ENCODE measurements at places on chromosomes 1 and 21.

GRCh38 chr1:115173151-115173550 is 83.8 kb upstream of the TSPAN2 start:
- no peak for DNase-seq

DNA sequence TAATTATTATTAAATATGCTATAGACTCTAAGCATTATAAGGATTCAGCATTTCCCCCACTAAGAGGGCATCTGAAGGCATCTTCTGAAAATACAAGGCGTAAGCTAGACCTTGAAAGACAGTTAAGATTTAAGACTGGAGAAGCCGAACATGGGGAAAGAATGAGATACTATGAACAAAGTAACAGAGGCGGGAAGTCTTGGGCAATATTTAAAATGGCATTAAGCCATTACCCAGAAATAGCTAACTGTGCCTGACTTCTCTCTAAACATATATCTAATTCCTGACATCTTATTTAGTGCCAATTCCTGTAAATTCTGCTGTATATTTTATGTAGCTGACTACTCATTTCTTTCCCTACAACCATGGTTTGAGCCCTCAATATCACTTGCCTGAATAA is 20.9 kb downstream of the DPH5 start:
- no peak for DNase-seq

GRCh38 chr1:107003972-107004371 is 52.5 kb upstream of the PRMT6 start:
- no peak for DNase-seq

GRCh38 chr1:43711049-43711448 is 3.7 kb downstream of the ST3GAL3 start:
- DNase-seq = no peak

GRCh38 chr21:32198384-32198783 is 80.5 kb downstream of the MIS18A start:
- DNase-seq = no peak

DNA sequence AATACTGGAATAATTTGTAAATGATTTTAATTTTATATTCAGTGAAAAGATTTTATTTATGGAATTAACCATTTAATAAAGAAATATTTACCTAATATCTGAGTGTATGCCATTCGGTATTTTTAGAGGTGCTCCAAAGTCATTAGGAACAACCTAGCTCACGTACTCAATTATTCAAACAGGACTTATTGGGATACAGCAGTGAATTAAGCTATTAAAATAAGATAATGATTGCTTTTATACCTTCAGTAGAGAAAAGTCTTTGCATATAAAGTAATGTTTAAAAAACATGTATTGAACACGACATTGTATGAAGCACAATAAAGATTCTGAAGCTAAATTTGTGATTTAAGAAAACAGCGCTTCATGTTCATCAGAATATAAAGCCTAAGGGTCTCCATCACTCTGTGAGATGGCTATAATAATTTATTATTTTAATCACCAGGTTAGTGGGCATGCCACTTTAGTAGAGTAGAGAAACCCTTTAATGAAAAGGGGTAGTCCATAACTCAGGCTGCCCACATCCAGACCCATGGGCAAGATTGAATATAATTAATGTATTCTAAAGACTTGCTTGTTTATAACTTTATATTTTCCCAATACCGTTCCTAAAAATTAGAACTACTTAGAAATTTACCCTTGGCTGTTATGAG is 3.2 kb downstream of the CCN1 start:
- no peak for DNase-seq

- no peak for DNase-seq
These were observed 52.6 kb upstream of the NHLH2 start for GRCh38 chr1:115893545-115893944.

DNA sequence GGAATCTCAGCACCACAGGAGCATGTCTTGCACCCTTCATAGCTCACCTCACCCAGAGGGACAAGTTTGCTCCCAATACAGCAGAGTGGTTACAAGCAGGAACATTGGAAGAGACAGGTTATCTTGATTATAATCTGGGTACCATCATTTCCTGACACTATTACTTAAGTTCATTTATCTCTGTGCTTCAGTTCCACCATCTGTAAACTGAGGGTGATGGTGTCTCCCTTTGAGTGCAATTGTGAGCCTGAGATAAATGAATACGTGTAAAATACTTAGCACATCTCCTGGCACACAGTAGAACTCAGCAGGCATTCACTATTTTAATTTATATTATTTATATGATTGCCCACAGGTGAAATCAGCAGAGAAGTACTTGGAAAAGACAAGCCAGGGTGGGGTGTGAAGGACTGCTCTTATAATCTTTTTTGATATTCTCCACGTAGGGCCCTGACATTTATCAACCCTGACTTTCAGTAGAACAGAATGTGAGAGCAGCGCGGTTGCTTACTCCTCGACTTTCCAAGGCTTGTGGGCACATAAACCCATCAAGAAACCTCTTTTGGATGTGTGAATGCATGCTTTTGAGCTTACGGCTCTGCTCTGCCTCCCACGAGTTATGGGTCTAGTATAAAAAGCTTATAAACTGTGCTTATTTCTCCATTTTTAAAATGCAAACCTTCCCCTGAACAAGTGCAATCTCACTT is 34.9 kb downstream of the DUSP10 start:
- DNase-seq = no peak

- DNase-seq = no peak
These were observed 64.9 kb upstream of the SMYD2 start for GRCh38 chr1:214216021-214216420.

- DNase-seq = no peak
These were observed 174.0 kb downstream of the TRABD2B start for GRCh38 chr1:47823040-47823808.

- no peak for DNase-seq
These were observed 219.0 kb upstream of the L1TD1 start for GRCh38 chr1:61975638-61976037.

DNA sequence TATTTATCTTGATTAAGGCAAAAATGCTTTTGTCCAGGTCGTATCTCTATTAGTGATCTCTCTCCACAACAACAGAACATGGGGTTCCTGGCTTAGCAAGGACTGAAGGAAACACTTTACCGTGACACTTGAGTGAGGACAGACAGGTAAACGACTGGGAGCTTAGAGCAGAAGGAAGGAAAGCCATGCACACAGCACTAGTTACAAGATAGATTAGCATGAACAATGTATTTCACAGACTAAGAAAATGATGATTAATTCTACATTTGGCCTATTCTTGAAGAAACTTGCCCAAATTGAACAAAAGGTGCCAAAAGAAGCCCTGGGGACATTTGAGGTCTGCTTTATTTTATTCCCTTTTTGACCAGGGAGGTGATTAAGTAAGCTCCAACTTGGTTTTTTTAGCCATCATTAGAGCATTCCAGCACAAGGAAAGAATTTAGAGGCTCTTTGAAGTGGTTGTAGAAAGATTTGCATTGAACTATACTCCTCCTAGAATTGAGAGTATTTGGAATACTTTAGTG is 248.5 kb downstream of the USP25 start:
- no peak for DNase-seq
